Activated CD8-positive, alpha-beta T cell treated with anti-CD3 and anti-CD28 coated beads for 36 hours (primary cell): ENCODE measurements at places on chromosomes 3 and 15.

DNA sequence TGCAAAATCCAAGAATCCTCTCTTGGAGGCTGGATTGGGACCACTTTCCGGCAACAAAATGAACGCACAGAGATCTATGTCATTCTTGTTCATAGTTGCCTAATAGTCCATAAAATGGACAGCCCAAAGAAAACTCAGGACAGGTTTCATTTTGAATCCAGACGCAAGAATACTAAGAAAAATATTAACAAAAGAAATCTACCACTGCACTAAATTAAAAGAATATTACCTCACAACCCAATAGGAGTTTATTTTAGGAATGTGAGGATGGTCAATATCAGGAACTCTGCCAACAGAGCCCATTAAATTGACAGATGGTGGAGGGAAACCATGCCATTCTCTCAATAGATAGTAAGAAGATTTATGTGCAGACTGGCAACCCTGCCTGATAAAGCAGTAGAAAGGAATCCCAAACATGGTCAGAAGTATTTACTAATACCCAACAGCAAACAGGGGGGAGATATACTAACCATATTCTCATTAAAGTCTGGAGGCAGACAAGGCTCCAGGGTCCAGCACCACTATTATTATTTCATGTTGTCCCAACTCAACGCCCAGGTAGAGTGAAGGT lies 127.6 kb downstream of the SMAD6 start:
- H3K4me1 ChIP-seq: no peaks in the 10 kb centered on the region
- H3K4me3 ChIP-seq: no peak overlapping the region
- peaks cover 1% of the 10 kb centered on the region for H3K27me3 ChIP-seq
- H3K36me3 ChIP-seq: no peaks in the 10 kb centered on the region
- no peak overlapping the region for H3K27ac ChIP-seq

DNA sequence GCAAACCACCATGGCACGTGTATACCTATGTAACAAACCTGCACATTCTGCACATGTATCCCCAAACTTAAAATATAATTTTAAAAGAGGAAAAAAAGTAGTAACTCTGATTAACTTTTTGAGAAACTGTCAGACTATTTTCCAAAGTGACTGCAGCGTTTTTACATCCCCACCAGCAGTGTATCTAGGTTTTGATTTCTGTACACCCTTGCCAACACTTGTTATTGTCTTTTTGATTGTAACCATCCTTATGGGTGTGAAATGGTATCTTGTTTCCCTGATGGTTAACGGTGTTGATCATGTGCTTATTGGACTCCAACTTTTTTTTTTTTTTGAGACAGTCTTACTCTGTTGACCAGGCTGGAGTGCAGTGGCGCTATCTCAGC lies 23.0 kb upstream of the ALPK3 start:
- peaks cover 22% of the 10 kb centered on the region for H3K36me3 ChIP-seq
- H3K4me3 ChIP-seq: no peak overlapping the region
- peaks cover 6% of the 10 kb centered on the region for H3K4me1 ChIP-seq

GRCh38 chr15:85324202-85324601 lies 56.2 kb upstream of the AKAP13 start:
- no peak for DNase-seq
- H3K27me3 ChIP-seq: no peaks in the 10 kb centered on the region
- H3K36me3 ChIP-seq: peaks cover 6% of the 10 kb centered on the region

DNA sequence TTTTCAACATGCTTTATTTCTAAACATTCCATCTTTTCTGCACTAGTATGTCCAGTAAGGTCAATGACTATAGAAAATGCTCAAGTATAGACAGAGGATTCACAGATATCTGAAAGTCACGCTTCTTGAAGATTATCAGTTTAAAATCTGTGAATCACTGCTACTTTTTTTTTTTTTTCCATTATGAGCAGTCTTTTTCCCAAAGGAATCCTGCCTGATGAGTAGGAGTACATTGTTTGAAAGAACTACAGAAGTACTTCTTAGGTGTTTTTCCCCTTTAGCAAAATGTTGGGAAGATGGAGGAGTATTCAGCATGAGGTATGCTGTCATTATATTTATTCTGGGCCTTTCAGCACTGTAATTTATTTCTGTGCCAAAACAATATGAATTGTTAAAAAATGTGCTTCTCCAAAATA lies 266.2 kb downstream of the NLGN1 start:
- H3K4me1 ChIP-seq: no peaks in the 10 kb centered on the region
- no peak for DNase-seq
- H3K27ac ChIP-seq: no peak overlapping the region
- no peaks in the 10 kb centered on the region for H3K36me3 ChIP-seq
- no peak overlapping the region for H3K4me3 ChIP-seq
- H3K27me3 ChIP-seq: no peaks in the 10 kb centered on the region

DNA sequence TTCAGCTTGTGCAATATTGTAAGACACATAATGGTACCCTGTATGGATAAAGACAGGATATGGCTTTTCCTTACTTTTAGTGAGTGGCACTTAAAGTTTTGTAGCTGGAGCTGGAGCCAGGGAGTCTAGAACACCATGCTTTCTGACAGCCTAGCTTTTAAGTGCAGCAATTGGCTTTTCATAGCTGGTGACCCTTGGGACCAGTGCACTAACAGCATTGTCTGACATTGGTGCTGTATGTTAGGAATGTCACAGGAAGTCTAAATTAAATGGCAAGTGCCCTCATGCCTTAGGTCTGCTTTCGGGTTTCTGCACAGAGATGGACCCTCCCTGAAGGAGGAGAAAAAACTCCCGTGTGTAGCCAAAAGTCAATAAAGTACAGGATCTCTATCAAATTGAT lies 628.2 kb downstream of the NR2F2 start:
- H3K27ac ChIP-seq: no peak overlapping the region
- no peak for DNase-seq
- no peaks in the 10 kb centered on the region for H3K36me3 ChIP-seq
- no peaks in the 10 kb centered on the region for H3K4me1 ChIP-seq

- H3K27me3 ChIP-seq: peaks cover 1% of the 10 kb centered on the region
- no peak overlapping the region for H3K27ac ChIP-seq
- H3K4me3 ChIP-seq: no peak overlapping the region
- H3K4me1 ChIP-seq: peaks cover 8% of the 10 kb centered on the region
- DNase-seq: no peak
- H3K36me3 ChIP-seq: no peaks in the 10 kb centered on the region
Observed at GRCh38 chr3:53198996-53199395, 38.0 kb downstream of the PRKCD start.

DNA sequence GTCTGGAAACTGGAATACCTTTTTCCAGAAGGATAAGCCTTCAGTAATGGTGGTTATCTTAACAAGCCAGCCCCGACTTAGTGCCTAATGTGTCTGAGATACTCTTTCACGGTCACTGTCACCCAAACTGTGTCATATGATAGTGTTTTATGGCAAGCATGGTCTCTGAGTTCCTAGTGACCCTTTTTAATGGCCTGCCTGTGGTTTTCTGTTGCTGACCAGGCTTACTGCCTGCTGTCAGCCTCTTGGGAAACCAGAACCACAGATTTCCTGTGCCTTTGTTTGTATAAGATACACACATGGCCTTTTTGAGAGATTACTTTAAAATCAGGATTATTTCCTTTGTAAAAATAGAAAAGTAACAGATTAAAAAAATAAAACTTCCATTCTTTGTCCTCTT lies 22.4 kb downstream of the HPS3 start:
- no peaks in the 10 kb centered on the region for H3K27me3 ChIP-seq
- no peak overlapping the region for H3K27ac ChIP-seq
- no peak overlapping the region for H3K4me3 ChIP-seq
- H3K36me3 ChIP-seq: peaks cover 22% of the 10 kb centered on the region
- H3K4me1 ChIP-seq: peaks cover 19% of the 10 kb centered on the region
- no peak for DNase-seq

DNA sequence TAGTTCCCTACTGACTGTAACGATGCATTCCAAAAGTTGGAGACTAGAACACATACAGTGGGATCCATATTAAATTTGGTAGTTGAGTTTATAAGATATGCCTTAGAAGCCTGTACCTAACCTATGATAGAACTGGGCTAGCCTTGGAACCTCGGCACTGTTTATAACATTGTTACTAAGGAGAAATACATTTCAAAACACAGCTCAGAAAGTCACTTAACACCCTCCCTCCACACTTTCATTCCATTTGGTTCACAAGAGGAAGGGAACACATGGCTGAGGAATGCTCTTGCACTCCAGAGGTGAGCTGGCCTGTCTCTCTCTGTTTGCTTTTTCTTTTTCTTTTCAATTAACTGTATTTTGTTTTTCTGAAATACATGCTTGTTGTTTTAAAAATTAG lies 48.7 kb upstream of the TSC22D2 start:
- H3K4me3 ChIP-seq: no peak overlapping the region
- no peaks in the 10 kb centered on the region for H3K36me3 ChIP-seq
- peaks cover 1% of the 10 kb centered on the region for H3K27me3 ChIP-seq
- H3K27ac ChIP-seq: no peak overlapping the region
- no peaks in the 10 kb centered on the region for H3K4me1 ChIP-seq

DNA sequence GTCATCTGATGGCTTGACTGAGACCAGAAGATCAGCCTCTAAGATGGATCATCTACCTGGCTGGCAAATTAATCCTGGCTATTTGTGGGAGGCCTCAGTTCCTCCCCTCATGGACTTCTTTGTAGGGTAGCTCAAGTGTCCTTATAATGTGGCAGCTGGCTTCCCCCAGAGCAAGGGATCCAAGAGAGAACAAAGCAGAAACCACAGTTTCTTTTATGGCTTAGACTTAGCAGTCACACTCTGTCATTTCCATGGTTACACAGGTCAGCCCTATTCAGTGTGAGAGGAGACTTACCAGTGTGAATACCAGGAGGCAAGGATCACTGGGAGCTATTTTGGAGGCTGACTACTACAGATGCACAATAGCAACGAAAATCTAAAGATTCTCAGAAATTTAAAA lies 15.3 kb upstream of the ARL14 start:
- peaks cover 7% of the 10 kb centered on the region for H3K4me1 ChIP-seq
- no peaks in the 10 kb centered on the region for H3K27me3 ChIP-seq
- H3K27ac ChIP-seq: no peak overlapping the region
- no peak for DNase-seq
- H3K4me3 ChIP-seq: no peak overlapping the region

- no peaks in the 10 kb centered on the region for H3K27me3 ChIP-seq
- H3K4me3 ChIP-seq: no peak overlapping the region
- DNase-seq: no peak
Observed at GRCh38 chr15:25391971-25392721, 46.7 kb downstream of the UBE3A start.

DNA sequence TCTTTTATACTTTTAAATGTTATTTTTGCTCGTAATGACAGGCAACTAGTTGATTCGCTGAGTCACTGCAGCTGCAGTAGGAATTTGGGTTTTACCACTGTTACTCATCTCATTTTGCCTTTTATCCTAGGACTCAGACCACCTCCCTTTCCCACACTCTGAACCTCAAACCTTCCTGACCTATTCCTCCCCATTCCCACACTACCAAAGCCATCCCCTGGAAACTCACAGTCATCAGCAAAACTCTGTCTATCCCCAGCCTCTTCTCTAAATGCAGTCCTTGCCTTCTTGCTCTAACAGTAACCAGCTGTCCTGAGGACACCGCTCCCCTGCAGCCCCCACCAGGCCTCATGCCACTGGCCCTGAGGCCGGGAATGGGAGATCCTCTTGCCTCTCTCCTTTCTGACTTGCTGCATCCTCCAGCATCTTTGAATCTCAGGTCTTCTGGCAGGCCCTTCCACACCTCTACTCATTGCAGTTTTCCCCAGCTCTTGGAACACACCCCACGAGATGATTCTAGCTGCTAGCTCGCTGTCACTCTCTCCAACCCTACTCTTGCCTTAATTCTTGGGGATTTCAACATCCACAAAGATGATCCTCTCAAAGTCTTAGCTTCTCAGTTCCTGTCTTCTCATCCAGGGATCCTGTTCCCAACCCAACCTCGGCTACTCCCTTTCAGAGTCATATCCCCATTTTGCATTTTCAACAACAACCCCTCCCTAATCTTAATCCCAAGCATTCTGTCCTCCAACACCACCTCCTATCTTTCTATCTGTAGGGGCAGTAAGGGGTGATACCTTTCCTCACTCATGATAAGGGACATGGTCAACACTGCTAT lies 55.9 kb upstream of the C3orf80 start:
- no peaks in the 10 kb centered on the region for H3K36me3 ChIP-seq
- peaks cover 2% of the 10 kb centered on the region for H3K27me3 ChIP-seq
- no peak for DNase-seq
- H3K27ac ChIP-seq: no peak overlapping the region

GRCh38 chr15:35014241-35014640 lies 26.2 kb upstream of the ZNF770 start:
- no peak overlapping the region for H3K27ac ChIP-seq
- no peaks in the 10 kb centered on the region for H3K36me3 ChIP-seq
- H3K27me3 ChIP-seq: no peaks in the 10 kb centered on the region

DNA sequence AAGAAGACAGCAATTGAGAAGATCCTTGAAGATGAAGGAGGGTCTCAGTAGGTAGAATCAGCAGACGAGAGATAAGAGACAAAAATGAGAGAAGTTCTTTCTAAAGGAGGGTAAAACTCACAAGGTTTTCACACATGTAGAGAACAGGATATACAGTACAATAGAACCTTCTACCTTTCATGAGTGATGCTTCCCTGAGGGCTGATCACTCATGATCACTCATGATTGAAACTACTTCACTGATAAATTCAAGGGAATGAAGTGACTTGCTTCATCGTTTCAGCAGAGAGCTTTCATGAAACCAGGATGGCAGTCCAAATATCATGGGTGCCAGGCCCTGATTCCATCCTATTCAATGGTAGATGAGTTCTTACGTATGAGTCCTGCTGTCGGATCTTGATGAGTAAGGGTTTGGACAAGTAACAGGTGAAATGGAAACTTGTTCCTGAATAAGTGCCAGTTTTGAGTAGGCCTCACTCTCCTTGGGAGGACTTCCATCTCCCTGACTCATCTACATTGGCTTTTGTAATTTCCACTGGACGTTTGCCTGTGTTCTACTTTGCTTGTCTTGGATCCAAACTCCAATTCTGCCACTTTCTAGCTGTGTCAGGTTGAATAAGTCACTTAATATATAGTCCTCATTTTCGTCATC lies 9.6 kb upstream of the CLDN16 start:
- no peak overlapping the region for H3K4me3 ChIP-seq
- no peak overlapping the region for H3K27ac ChIP-seq
- peaks cover 17% of the 10 kb centered on the region for H3K27me3 ChIP-seq
- H3K4me1 ChIP-seq: no peaks in the 10 kb centered on the region
- no peaks in the 10 kb centered on the region for H3K36me3 ChIP-seq
- DNase-seq: no peak

DNA sequence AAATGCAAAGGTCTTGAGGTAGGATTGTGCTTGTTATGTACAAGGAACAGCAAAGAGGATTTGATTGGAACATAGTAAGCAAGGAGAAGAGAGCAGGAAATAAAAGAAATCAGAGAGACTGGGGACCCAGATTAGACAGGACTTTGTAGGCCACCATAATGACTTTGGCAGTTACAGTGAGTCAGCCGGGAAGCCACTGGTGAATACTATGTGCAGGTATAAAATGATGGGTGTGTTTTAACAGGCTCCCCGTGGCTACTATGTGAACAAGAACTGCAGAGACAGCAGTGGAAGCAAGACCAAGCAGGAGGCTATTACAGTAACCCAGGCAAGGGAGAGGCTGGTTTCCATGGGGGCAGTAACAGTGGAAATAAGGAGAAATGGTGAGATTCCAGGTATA lies 55.2 kb downstream of the NPTN start:
- H3K4me3 ChIP-seq: no peak overlapping the region
- DNase-seq: no peak
- H3K27me3 ChIP-seq: no peaks in the 10 kb centered on the region
- H3K4me1 ChIP-seq: no peaks in the 10 kb centered on the region
- peaks cover 11% of the 10 kb centered on the region for H3K36me3 ChIP-seq

GRCh38 chr3:71973274-71974030 lies 188.5 kb upstream of the PROK2 start:
- peaks cover 6% of the 10 kb centered on the region for H3K4me1 ChIP-seq
- no peak overlapping the region for H3K4me3 ChIP-seq
- no peak for DNase-seq

GRCh38 chr3:152419748-152420147 lies 151.0 kb downstream of the MBNL1 start:
- H3K4me1 ChIP-seq: peaks cover 78% of the 10 kb centered on the region
- peaks cover 95% of the 10 kb centered on the region for H3K36me3 ChIP-seq
- no peak overlapping the region for H3K4me3 ChIP-seq
